T follicular helper cell (primary cell): ENCODE measurements at places on chromosomes 6 and 20.

GRCh38 chr6:80793411-80793810, 686.9 kb downstream of the BCKDHB start:
- DNase-seq = no peak

GRCh38 chr20:58655328-58656107, 4.4 kb downstream of the STX16 start:
- DNase-seq = no peak

- no peak for DNase-seq
Measured at GRCh38 chr6:40376113-40376650, 211.0 kb downstream of the LRFN2 start.

- DNase-seq = no peak
Measured at GRCh38 chr20:39789411-39789810, 827.3 kb downstream of the DHX35 start.

- DNase-seq = no peak
Measured at GRCh38 chr20:9163251-9163650, 94.4 kb downstream of the PLCB4 start.

GRCh38 chr6:105886814-105887544, 199.2 kb upstream of the PRDM1 start:
- no peak for DNase-seq

DNA sequence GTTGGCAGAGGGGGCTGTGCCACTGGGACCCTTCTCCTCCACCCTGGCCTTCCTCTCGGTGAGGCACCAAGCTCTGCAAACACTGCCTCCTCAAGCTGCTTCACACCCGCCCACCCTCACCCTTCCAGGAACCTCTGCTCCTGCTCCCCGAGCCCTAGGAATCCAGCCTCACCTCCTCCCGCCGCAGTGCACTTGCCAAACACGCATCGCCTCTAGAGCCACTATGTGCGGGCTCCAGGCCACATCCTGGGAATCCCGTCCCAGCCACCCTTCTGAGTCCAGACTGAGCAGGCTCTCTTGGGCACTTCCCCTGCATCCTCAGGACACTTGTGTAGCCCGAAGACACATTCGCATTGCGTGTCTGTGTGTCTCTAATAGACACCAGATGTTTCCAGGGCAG, 18.5 kb downstream of the PSMG4 start:
- DNase-seq = no peak

DNA sequence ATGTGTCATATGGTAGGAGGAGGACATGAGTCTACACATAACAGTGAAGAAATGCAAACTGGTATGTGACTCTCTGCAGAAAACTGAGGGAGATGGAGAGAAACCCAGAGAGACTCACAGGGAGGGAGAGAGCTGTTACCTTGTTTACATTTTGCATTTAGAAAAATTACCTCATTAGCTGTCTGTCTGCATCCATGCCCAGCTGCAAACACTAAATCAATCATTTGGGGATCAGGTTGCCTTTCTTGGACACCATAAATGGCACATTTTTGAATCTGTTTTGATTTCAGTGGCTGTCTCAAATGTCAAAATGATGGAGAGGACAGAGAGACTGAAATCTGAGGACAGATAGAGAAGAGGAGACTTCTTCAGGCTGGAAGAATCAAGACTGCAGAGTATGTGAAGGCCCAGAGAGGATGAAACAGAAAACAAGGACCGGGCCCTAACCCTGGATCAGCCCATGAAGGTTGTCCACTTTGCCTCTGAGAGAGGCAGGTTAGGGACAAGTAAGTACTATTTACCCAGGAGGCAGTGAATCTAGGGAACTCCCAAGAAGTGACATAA, 92.2 kb downstream of the UNC5CL start:
- DNase-seq = no peak

DNA sequence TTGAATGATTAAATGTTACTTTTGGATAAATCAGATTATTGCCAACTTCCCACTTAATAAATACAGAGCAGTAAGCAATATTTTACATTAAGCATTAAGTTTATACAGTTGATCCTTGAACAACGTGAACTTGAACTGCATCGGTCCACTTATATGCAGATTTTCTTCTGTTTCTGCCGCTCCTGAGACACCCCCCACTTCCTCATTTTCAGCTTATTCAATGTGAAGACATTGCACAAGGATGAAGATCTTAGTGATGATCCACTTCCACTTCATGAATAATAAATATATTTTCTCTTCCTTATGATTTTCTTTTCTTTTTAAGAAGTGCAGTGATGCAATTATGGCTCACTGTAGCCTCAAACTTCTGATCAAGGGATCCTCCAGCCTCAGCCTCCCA, 167.2 kb downstream of the LINC00237 start:
- DNase-seq = no peak

DNA sequence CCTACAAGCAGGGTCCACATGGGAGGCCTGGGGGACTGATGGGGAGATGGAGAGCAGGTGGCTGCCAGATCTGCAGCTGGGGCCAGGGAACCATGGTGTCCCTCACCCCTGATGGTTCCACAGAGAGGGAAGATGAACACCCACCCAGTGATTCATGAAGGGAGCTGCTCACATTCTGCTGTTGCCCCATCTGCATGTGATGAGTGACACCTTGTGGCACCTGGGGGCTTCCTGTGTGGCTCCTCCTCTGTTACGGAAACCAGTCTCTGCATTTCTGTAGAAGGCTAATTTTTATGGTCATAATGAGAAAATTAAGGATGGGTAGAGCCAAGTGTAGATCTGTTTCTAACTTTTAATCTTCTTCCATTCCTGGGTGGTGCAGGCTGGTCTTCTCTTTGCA, 217.1 kb downstream of the SMOC2 start:
- no peak for DNase-seq

GRCh38 chr6:77561768-77562314, 91.0 kb upstream of the MEI4 start:
- DNase-seq = no peak

- DNase-seq = no peak
Measured at GRCh38 chr6:85195243-85195642, 254.6 kb upstream of the NT5E start.

DNA sequence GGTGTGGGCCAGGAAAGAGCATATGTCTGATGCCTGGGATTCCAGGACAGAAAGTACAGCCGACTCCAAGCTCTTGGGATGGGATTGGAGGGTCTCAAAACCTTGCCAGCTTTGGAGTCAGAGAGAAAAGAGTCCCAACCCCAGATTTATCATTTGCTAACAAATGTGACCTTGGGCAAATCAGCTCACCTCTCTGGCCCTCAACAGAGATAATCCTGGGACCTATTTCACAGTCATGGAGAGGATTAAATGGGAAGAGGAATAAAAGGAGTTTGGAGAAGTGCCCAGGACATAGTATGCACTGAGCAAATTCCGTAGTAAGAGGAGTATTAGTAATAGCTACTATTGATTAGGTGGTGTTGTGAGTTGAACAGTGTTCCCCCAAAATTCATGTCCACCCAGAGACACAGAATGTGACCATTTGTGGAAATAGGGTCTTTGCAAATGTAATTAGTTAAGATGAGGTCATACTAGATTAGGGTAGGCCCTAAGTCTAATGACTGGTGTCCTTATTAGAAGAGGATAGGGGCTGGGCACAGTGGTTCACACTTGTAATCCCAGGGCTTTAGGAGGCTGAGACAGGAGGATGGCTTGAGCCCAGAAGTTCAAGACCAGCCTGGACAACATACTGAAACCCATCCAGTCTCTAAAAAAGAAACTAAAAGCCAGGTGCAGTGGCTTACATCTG, 17.1 kb downstream of the RIPOR3 start:
- no peak for DNase-seq

GRCh38 chr6:121994919-121995318, 404.5 kb upstream of the HSF2 start:
- no peak for DNase-seq

GRCh38 chr6:87197547-87197946, 42.2 kb downstream of the ZNF292 start:
- DNase-seq = no peak

DNA sequence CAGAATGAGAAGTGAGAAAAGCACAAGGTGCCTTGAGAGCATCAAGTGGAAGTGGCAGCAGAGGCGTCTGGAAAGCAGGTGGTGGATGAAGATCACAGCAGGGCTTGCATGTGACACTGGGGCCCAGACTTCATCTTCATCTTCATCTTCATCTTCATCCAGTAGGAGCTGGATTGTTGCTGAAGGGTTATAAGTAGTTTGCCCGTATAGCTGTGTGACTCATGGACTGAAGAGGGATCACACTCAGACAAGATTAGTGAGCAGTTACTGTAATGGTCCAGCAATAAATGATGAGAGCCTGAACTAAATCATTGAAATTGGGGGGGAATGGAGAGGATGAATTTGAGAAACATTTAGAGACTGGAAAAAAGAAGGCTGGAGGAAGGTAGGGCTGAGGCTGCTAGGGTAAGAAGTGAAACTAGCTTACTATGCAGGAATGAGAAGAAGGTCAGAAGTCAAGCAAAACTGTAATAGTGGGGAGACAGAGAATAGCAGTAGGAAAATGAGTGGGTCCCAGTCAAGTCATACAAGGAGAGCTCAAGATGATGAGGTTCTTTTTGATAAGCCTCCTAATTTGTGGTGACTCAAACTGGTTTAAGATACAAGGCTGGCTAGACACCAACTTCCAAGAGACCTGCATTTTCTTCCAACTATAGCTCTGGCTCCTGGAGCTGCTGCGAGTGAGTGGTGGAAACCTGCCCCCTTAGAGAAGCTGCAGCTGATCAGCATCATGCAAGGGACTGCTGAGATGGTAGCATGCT, 92.3 kb upstream of the BEND6 start:
- no peak for DNase-seq

- DNase-seq = no peak
Measured at GRCh38 chr20:62536871-62537401, 61.1 kb upstream of the GATA5 start.

DNA sequence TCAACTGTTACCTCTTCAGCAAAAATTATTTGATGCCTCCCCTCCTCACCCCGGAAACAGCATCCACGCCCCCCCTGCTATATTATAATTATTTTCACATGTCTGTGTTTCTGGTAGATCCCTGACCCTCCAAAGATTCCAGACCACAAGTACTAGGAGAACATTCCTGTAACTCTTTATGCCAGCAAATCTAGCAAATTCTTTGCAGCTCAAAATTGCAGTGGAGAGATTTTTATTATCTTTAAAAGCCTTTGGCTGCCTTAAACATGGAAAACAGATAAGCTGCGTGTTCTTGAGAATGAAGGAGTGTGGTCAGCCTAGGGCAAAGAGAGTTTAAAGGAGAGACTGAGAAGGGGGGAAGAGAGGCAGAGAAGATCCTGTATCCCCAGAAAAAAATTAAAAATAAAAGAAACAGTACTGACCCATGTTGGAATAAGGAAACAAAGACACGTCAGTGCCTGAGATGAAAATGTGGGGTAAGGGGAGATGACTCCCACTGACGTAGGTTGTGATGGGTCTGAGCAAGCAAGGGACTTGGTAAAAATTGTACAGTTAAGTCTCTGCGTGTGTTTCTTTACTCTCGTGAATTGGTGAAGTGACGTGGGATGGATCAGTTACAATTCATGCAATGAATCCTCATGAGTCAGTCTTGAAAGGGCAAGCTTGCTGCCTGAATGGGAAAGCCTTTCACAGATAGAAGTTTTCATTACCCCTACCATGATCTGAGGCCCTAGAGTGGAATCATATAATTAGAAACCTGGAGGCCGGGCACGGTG, 8.3 kb downstream of the ID4 start:
- no peak for DNase-seq

- DNase-seq = no peak
Measured at GRCh38 chr6:143270026-143270425, 180.5 kb downstream of the ADAT2 start.

GRCh38 chr6:148905901-148906300, 159.1 kb downstream of the UST start:
- no peak for DNase-seq
